ENCODE measurements at places on chromosomes 7 and 10.

DNA sequence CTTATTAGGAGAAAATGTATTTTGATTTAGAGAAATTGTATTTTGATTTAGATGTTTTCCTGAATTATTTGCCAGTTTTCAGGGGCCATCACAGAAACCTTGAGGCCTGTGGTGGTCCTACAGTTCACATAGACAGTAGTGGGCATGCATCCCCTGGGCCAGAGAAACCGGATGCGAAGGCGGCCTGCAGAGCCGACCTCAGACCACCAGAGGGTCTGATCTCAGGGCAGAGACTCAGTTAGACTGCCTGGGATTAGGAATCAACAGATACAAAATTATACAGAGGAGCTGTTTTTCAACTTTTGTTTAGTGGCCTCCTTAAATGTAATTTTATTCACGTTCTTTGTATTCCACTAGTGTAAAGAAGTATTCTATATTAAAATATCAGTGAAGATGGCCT lies 158.4 kb downstream of the PAXIP1 start:
- no peak for DNase-seq

GRCh38 chr10:71270301-71271220 lies 48.5 kb upstream of the SLC29A3 start:
- DNase-seq, result no peak

DNA sequence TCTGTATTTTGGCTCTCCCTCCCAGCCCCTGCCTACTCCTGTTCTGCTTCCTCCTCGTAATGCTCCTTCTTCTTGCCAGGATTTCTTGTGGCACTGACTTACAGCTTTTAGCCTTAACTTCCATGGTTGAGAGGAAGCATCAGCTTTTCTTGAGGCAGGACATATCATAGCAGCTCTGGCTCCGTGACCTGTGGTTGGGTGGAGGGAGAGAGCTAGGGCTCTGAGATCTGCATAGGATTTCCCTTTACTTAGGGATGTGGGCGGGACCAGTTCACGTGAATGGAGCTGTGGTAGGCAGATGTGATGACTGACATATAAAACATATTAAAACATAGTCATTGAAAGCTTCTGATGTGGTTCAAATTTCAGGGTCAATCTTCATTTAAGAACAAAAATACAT lies 10.6 kb upstream of the RAB11FIP2 start:
- DNase-seq, result no peak

DNA sequence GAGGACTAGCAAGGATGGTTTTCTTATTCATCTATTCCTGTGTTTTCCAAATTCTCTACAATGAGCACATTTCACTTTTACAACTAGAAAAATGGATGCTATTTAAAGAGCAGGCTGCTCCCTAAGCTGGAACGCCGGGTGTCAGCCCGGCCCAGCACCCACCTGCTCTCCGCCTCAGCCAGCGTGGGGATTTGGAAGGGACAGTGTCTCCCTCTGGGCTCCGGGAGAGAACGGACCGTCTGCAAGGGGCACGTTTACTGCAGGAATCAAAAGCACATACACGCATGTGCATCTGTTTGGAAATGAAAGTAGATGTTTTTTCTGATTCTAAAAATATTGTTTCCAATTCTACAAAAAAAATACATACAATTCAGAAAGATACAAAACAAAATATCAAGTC lies 2.3 kb upstream of the JAKMIP3 start:
- no peak for DNase-seq

DNA sequence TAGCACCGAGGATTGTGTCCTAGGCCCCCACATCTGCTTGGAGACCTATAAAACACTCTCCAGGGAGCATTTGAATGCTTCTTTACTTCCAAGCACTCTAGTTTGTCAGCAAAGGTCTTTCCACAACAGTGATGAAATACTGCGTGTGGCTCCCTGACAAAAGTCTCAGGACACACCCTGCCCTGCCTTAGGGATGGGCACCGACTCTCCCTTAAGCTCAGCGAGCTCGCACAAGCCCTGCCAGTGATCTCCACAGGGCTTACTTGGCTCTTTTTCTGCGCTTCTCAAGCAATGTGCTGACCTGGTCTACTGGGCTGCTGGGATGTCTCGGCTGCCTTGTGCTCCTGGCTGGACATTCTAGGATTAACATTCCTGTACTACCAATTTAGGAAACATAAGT lies 84.3 kb upstream of the MPP7 start:
- no peak for DNase-seq

DNA sequence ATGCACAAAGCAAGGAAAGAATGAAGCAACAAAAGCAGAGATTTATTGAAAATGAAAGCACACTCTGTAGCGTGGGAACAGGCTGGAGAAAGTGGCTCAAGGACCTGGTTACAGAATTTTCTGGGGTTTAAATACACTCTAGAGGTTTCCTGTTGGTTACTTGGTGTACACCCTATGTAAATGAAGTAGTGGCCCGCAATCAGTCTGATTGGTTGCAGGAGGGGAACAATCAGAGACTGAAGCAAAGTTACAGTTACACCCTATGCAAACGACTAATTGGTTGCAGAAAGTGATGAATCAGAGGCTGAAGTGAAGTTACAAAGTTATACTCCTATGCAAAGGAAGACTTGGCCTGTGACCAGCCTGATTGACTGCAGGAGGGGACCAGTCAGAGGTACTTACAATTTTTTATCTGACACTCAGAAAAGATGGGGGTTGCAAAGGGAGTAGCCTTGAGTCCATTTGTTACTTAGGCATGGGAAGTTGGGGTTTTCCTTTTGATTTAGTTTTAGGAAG lies 3.6 kb upstream of the MTPN start:
- no peak for DNase-seq

DNA sequence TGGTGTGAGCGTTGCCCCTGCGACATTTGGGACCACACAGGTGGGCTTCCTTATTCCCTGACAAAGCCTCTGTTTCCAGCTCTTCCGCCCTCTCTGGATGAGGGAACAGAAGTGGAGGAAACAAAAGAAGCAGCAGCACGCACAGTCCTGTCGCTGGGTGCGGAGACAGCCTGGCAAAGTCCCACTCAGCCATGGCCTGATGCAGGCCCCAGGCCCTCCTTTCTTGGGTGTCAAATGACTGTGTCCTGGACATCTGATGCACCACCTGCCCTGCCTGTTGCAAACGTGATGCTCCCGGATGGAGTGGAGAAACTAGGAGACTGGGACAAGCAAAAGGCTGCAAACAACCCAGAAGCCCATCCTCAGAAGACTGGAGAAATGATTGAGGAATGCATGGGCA lies 20.7 kb downstream of the ZMIZ2 start:
- DNase-seq, result no peak

GRCh38 chr10:44243851-44244510 lies 140.9 kb downstream of the CXCL12 start:
- DNase-seq, result no peak

DNA sequence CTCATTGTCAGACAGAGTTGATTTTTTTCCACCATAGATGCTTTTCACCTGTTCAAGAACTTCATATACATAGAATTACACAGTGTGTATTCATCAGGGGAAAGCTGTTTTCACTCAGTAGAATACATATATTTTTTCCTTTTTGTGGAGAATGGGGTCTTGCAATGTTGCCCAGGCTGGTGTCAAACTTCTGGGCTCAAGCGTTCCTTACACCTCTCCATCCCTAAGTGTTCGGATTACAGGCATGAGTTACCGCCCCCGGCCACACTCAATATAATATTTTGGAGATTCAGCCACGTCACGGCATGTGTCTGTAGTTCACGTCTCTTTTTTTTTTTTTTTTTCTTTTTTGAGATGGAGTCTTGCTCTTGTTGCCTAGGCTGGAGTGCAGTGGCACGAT lies 7.5 kb upstream of the SMC3 start:
- DNase-seq, result no peak

GRCh38 chr10:118041316-118041715 lies 5.4 kb downstream of the RAB11FIP2 start:
- no peak for DNase-seq

DNA sequence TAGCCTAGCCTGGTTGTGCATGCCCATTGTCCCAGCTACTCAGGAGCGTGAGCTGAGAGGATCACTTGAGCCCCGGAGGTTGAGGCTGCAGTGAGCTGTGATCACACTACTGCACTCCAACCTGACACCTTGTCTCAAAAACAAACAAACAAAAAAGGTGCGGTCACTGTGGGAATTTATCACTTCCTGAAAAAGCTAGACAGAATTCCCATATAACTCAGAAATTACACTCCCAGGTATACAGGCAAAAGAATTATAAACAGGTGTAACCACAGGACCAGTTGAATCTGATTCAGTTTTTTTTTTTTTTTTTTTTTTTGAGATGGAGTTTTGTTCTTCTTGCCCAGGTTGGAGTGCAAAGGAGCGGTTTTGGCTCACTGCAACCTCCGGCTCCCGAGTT lies 3.2 kb upstream of the OGDH start:
- no peak for DNase-seq

- DNase-seq, result no peak
Measured at GRCh38 chr10:113610631-113611601, 52.9 kb downstream of the NRAP start.

DNA sequence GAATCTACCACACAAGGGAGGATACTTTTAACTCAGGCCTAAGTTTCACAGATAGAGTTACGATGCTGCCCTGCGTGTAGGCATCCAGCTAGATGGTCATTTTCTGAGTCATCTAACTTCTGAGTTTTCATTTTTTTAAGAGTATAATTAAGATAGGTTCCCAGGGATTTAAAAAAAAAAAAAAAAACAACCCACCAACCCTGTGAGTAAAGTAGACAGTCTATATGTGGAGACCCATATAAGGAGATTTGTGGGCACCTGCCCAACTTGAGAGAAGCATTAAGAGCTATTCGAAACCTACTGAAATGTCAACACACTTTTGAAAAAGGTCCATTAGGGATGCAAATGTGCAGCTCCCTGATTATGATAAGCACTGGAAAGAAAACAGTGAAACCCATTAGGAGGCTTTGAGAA lies 257.3 kb downstream of the TRIL start:
- no peak for DNase-seq

DNA sequence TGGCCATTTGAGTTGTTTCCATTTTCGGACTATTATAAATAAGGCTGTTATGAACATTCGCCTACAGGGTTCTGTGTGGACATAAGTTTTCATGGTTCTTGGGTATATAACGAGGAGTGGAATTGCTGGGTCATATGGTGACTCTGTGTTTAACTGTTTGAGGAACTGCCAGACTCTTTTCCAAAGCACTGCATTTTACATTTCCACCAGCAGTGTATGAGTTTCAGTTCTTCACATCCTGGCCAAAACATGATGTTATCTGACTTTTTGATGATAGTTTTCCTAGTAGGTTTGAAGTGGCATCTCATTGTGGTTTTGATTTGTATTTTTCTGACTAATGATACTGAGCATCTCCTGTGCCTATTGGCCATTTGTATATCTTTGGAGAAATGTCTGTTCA lies 5.4 kb downstream of the SUV39H2 start:
- DNase-seq, result no peak

DNA sequence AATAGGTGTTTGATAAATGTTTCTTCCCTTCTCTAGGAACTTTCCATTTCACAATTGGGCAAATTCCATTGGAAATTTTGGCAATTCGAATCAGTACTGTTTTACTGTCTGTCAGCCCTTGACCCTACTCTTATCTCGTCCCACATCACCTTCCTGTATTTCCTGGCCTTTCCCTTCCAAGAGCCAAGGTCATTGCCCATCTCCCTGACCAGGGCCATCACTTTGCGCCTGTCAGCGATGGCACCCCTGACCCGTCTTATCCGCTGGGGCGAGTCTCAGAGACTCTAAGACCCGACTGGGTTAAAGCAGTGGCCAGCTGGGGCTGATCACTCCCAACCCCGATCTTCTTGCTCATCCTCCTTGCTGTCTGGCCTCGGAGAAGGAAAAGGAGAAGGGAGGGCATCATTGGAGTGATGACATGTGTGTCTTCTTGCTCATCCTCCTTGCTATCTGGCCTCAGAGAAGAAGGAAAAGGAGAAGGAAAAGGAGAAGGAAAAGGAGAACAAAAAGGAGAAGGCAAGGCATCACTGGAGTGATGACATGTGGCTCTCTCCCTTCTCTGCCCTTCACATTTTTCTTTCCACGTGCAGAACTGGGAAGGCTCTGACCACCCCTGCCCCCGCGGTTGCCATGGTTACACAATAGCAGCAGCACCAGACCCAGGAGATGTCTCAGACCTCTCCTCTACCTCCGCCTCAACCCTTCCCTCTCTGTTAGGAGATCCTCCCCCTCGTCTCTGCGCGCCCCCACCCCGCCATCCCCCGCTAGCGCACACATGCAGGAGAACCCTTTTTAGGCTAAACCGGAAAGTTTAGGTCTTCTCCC lies 2.0 kb downstream of the SEMA3D start:
- DNase-seq, result no peak

GRCh38 chr7:8146106-8146787 lies 115.7 kb downstream of the ICA1 start:
- DNase-seq, result no peak

Measured in activated CD8-positive, alpha-beta memory T cell treated with anti-CD3 and anti-CD28 coated beads for 48 hours (primary cell).